ENCODE measurements at places on chromosomes 16 and 17. TPM values are rescaled to one million over a fixed set of nuclear protein-coding genes. Genes with fewer than 3 reads are reported as not detected.

SMTNL2 gene
- polyA plus RNA-seq: not detected

CCL13 gene
- polyA plus RNA-seq: not detected

VWA3A gene
- not detected for polyA plus RNA-seq

C17orf78 gene
- not detected for polyA plus RNA-seq

NUPR1 gene
- polyA plus RNA-seq: not detected

SMPD3 gene
- polyA plus RNA-seq: 9.7 TPM

KLHL11 gene
- polyA plus RNA-seq: 6.5 TPM

ZNF205 gene
- polyA plus RNA-seq: not detected

GSDMA gene
- 0.19 TPM for polyA plus RNA-seq

GINS2 gene
- 0.69 TPM for polyA plus RNA-seq

HS3ST4 gene
- polyA plus RNA-seq: not detected

ASIC2 gene
- polyA plus RNA-seq: not detected

TBX2 gene
- polyA plus RNA-seq: not detected

NEUROD2 gene
- polyA plus RNA-seq: not detected

RNF43 gene
- 0.15 TPM for polyA plus RNA-seq

TNFRSF17 gene
- 83.0 TPM for polyA plus RNA-seq

ABCA5 gene
- polyA plus RNA-seq: 4.5 TPM

CCDC144A gene
- polyA plus RNA-seq: not detected

SULT1A1 gene
- polyA plus RNA-seq: 8.2 TPM

ATF7IP2 gene
- polyA plus RNA-seq: 75.3 TPM

KRT25 gene
- not detected for polyA plus RNA-seq

GPR139 gene
- not detected for polyA plus RNA-seq

AKTIP gene
- 16.8 TPM for polyA plus RNA-seq

WNT9B gene
- polyA plus RNA-seq: not detected

NPW gene
- not detected for polyA plus RNA-seq

C17orf113 gene
- 0.48 TPM for polyA plus RNA-seq

PYDC1 gene
- not detected for polyA plus RNA-seq

IKZF3 gene
- polyA plus RNA-seq: 103 TPM

HSPB9 gene
- 0.15 TPM for polyA plus RNA-seq

ANKRD40CL gene
- polyA plus RNA-seq: not detected

KRTAP3-2 gene
- not detected for polyA plus RNA-seq

SOX9 gene
- polyA plus RNA-seq: not detected

IQCK gene
- 3.4 TPM for polyA plus RNA-seq

CAVIN1 gene
- not detected for polyA plus RNA-seq

MED31 gene
- 33.3 TPM for polyA plus RNA-seq

CENPX gene
- polyA plus RNA-seq: 47.7 TPM

SOST gene
- polyA plus RNA-seq: not detected

KRTAP9-8 gene
- polyA plus RNA-seq: not detected

PPL gene
- 0.55 TPM for polyA plus RNA-seq
